Breast epithelium (tissue), 4 donors: ENCODE measurements at places on chromosomes 11 and 22.

DNA sequence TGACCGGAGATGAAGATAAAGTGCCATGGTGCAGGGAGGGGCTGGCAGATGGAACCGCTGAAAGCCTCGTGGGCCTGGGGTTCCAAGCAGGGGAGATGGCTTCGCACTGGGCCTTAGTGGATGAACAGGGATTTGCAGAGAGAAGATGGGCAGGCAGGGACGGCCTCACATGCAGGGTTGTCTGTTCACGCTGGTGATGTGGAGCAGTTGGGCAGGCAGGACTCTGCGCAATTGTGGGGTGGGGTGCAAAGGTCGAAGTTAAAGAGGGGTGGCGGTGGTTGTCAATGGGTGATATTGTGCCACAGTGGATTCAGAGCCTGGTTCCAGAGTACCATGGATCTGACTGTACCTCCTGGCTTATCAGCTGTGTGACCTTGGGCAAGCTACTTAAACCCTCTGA, 7.9 kb downstream of the MB start:
- DNase-seq, result no peak
- no peak overlapping the region for H3K4me3 ChIP-seq
- no peaks in the 10 kb centered on the region for H3K4me1 ChIP-seq
- H3K36me3 ChIP-seq, result no peaks in the 10 kb centered on the region

GRCh38 chr11:60111793-60112192, 23.3 kb downstream of the MS4A2 start:
- H3K4me3 ChIP-seq, result no peak overlapping the region
- H3K27me3 ChIP-seq, result no peaks in the 10 kb centered on the region
- no peaks in the 10 kb centered on the region for H3K36me3 ChIP-seq
- DNase-seq, result no peak
- no peak overlapping the region for H3K27ac ChIP-seq
- H3K4me1 ChIP-seq, result no peaks in the 10 kb centered on the region

- peak overlapping the region; percentile 89 for H3K27ac ChIP-seq
- H3K4me1 ChIP-seq, result no peaks in the 10 kb centered on the region
- no peaks in the 10 kb centered on the region for H3K36me3 ChIP-seq
- no peak for DNase-seq
- no peaks in the 10 kb centered on the region for H3K27me3 ChIP-seq
- H3K4me3 ChIP-seq, result no peak overlapping the region
These were observed 174.4 kb downstream of the MAML2 start for GRCh38 chr11:96168623-96169022.

DNA sequence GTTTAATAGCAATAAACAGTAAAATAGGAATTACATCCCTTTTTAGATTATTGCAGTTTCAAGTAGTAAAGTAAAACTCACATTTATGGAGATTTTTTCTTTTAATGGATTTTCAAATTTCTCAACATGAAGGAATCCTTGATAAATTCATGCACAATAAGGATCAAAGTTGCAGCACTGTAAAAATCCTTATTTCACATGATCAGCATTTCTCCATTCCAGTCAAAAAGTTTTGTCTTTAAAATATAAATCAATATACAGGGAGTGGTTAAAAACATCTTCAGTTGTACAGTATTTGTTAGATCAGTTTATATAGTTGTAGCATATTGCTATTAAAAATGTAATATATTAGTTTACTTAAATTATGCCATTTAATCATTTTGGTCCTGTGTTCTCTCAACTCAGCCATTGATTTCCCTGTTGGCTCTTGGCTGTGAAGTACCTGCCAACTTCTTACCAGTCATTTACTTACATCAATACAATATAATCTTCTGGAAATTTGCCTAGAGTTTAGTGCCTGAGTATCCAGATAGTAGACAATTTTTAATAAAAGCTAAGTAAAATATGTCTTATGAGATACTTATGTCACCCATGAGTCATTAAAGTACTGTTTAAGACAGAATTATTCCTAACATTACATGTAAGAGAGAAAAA, 12.1 kb downstream of the ELP4 start:
- H3K36me3 ChIP-seq, result no peaks in the 10 kb centered on the region
- no peak overlapping the region for H3K27ac ChIP-seq
- no peaks in the 10 kb centered on the region for H3K27me3 ChIP-seq
- H3K4me1 ChIP-seq, result no peaks in the 10 kb centered on the region

DNA sequence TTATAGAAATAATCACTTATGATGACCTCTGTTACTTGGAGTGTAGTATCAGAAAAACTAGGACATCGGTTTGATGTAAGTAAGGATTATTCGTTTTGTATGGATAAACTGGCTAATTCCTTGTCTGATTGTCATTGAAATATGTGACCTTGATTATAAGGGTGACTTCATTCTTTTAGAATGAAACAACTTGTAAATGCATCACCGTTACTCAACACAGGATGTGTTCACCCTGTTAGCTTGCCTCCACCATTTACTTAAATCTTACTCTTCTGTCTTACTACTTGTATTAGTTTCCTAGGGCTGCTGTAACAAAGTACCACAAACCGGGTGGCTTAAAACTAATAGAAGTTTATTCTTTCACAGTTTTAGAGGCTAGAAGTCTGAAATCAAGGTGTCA, 7.9 kb downstream of the SFI1 start:
- no peaks in the 10 kb centered on the region for H3K4me1 ChIP-seq
- no peaks in the 10 kb centered on the region for H3K27me3 ChIP-seq
- H3K4me3 ChIP-seq, result no peak overlapping the region
- DNase-seq, result no peak
- no peaks in the 10 kb centered on the region for H3K36me3 ChIP-seq

DNA sequence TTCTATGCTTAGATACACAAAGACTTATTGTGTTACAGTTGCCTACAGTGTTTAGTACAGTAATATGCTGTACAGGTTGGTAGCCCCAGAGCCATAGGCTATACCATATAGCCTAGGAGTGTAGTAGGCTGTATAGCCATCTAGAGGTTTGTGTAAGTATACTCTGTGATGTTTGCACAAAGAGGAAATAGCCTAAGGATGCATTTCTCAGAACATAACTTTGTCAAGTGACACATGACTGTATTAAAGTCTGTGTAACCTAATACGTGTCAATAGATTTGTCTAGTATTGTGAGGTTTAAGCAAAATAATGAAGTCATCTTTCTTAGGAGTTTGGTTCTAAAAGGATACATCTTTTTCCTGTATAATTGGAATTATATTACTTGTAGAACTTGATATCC, 5.5 kb downstream of the ZC3H12C start:
- H3K4me1 ChIP-seq, result no peaks in the 10 kb centered on the region
- H3K4me3 ChIP-seq, result no peak overlapping the region
- DNase-seq, result no peak
- H3K27ac ChIP-seq, result no peak overlapping the region

DNA sequence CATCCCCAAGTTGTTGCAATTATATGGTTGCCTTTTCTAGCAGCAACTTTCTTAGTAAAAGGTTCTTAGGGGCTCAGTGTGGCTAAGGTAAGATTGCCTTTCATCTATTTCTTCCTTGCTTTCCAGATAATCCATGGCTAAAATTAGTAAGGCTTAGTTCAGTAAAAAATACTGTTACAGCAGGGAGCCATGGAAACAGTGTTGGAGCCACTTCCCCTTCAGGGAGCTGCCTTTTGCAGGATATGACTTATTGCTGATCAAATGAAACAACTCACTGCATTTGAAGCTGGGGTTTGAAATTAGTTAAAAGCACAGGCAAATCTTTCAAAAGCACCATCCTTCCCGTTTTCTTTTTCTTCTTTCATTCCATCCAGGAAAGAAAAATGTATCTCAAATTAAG, 184.3 kb downstream of the C11orf87 start:
- DNase-seq, result no peak
- H3K4me3 ChIP-seq, result no peak overlapping the region

GRCh38 chr11:112826026-112826425, 135.2 kb upstream of the NCAM1 start:
- H3K4me3 ChIP-seq, result no peak overlapping the region
- no peaks in the 10 kb centered on the region for H3K36me3 ChIP-seq
- H3K27me3 ChIP-seq, result no peaks in the 10 kb centered on the region

- no peaks in the 10 kb centered on the region for H3K27me3 ChIP-seq
- H3K36me3 ChIP-seq, result no peaks in the 10 kb centered on the region
- no peak overlapping the region for H3K4me3 ChIP-seq
- no peak for DNase-seq
- no peak overlapping the region for H3K27ac ChIP-seq
- H3K4me1 ChIP-seq, result no peaks in the 10 kb centered on the region
These were observed 11.3 kb upstream of the MS4A7 start for GRCh38 chr11:60367009-60367408.

- H3K4me1 ChIP-seq, result no peaks in the 10 kb centered on the region
- H3K27me3 ChIP-seq, result no peaks in the 10 kb centered on the region
- DNase-seq, result no peak
- no peak overlapping the region for H3K27ac ChIP-seq
- no peaks in the 10 kb centered on the region for H3K36me3 ChIP-seq
These were observed 19.9 kb downstream of the UNC93B1 start for GRCh38 chr11:67983951-67984350.
